ENCODE measurements at places on chromosomes 1 and 21.

GRCh38 chr1:29201595-29202051 lies 19.9 kb upstream of the SRSF4 start:
- no peak for DNase-seq

- DNase-seq, result no peak
Measured at GRCh38 chr1:33738536-33738935, 125.3 kb upstream of the HMGB4 start.

- DNase-seq, result no peak
Measured at GRCh38 chr21:39908265-39908923, 41.2 kb downstream of the PCP4 start.

DNA sequence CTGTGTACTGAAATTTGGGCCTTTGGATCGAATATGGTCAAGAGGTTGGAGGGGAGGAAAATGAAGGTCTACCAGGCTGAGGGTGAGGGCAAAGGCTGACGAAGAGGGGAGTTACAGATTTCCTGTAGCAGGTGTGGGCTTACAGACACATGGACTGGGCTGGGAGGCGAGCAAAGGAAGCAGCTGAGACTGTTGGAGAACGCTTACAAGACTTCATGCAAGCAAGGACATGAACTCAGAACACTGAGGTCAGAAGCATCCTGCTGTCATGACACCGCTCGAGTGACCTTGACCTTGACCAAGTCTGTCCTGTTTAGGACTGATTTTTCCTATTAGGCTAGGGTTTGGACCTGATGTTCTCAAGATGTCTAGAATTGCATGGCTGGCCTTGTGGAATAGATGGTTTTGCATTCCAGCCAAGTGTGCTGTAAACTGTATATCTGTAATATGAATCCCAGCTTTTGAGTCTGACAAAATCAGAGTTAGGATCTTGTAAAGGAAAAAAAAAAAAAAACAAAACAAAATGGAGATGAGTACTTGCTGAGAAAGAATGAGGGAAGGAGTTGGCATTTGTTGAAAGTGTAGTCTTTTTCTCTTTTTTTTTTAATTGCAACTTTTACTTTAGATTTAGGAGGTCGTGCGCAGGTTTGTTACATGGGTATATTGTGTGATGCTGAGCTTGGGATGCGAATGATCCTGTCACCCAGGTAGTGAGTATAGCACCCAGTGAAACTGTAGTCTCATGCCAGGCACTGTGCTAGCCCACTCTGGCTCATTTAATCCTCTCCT lies 5.8 kb downstream of the ELF3 start:
- no peak for DNase-seq

- no peak for DNase-seq
Measured at GRCh38 chr21:36429947-36430546, 44.9 kb downstream of the CHAF1B start.

GRCh38 chr1:186435336-186435735 lies 25.6 kb downstream of the PDC start:
- no peak for DNase-seq

DNA sequence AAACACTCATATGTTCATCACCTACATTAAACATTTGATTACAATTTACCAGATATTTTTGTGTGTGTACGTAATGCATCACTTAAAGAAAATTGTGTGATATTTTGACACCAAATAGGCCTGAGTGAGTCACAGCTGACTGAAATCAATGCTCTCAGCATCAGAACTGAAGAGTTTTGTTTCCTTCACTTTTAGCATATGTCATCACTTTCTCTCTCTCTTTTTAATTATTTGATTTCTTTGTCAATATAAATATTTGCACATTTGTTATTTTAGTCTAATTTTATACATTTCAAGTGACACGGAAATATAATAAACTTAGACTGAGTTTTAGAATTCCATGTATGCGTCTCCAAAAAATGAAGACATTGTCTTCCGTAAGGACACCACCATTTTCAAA lies 545.3 kb downstream of the PTPRC start:
- no peak for DNase-seq
